ENCODE measurements at places on chromosomes 11 and 22. TPM values are rescaled to one million over a fixed set of nuclear protein-coding genes. Genes with fewer than 3 reads are reported as not detected.

DNA sequence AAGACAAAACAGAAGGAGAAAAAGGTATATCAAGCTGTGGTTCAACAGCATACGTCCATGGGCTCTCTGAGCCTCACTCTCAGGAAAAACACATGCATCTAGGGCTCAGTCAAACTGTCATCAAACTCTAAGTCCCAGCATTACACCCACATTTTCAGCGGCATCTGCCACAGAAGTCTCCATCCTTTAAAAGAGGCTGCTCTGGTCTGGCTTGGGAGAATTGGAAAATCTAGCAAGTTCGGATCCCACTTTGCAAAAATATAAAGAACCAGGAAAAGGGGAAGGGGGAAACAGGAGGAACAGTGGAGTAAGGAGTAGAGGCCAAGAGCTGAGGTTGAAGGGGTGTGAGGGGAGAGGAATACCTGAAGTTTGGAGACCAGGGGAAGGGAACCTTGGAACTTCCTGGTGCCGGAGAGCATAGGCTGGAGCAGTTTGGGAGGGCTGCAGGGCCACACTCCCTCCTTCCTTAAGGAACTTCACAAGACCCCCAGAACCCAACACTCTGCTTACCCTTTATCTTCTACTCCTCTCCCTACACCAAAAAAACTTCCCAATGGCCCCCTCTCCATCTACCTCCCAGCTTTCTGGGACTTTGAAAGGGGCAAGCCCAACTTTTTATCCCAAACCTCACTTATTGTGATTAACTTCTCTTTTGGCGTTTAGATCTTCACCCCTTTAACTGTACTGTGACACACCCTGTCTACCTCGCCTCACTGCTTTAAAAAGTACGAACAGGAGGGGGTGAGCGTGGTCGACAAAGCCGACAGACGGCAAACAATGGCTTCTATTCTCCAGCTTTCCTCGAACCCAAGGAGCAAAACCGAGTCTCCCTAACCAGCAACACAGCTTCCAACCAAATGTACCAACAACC lies 4.0 kb downstream of the PAX6 start:
- no peak for DNase-seq

DNA sequence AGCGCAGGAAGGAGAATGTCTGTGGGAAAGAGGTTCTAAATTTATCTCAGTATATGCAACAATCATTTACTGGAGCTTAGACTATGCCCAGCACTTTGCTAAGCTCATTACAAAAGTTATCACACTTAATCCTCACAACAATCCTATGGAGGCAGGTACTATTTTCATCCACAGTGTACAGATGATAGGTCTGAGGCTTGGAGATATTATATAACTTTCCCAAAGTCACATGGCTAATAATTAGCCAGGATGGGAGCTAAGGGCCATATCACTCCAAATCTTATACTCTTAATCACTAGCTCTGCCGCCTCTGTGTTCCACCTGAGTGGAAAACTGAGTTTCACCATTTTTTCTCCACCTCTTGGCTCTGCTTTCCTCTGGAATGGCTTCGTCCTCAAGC lies 47.3 kb upstream of the CAPRIN1 start:
- DNase-seq, result no peak

- no peak for DNase-seq
These were observed 267.3 kb upstream of the MPPED2 start for GRCh38 chr11:30853439-30853838.

Gene PHOX2A
- not detected for total RNA-seq

Gene SYCE3
- not detected for total RNA-seq

Data from HT-29 (cell line).